ENCODE measurements at places on chromosomes 6 and 20. TPM values are rescaled to one million over a fixed set of nuclear protein-coding genes. Genes with fewer than 3 reads are reported as not detected.

The CPNE5 gene
- total RNA-seq: 80.9 TPM

The PAX1 gene
- not detected for total RNA-seq

The SLC17A3 gene
- total RNA-seq: 0.34 TPM

The SLC2A10 gene
- total RNA-seq: 7.9 TPM

The TPX2 gene
- total RNA-seq: 0.79 TPM

DNA sequence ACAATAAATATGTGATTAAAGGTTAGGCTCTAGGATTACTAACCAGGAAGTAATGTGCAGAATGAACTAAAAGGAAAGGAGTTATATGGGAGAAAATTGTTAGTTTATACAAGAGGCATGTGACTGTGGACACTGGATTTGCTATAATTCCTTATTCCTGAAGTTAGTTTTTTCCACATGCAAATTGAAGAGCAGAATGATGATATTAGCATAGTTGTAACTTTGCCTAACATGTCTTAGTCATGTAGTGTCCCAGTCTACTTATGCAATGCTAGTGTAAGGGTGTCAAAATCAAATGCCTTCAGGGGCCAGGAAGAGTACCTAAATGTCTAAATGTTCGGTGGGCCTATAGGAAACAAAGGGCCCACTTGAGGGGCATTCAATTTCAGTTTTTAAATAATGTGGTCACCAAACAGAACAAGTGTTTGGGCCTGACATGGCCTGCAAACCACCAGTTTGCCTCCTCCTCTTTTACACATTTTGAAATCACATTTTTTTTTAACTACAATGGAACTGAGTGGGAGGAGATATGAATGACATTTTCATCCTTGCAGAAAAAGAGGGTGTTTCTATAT is 28.0 kb upstream of the CEP85L start:
- DNase-seq: no peak

DNA sequence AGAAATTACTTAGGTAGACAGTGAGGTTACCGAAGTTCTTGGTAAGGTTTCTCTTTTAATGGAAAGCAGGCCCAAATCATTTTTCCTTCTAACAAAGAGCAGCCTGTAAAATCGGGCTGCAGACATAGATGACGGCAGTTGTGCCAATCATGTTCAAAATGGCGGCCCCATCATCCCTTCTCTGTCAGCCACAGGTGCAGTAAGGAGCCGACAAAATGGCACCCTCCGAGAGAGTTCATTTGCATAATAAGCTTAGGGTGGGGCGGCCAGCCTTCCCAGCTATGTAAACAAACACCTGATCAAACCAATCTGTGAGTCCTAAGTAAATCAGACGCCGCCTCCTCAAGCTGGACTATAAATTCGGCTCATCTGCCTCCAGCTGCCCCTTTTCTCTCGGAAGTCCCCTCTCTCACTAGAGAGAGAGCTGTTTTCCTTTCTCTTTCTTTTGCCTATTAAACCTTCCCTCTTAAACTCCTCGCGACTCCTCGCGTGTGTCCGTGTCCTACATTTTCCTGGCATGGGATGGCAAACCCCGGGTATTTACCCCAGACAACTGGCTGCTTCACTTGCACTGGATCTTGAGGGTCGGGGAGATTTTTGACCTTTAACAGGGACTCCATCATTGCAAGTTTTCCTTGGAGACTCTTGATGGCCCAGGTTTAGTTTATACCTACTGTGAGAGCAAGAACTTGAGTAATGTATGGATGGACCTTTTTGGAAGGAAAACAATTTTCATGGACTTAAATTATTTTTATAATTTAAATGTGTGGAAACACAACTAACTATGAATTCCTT is 8.9 kb upstream of the DDR1 start:
- no peak for DNase-seq

DNA sequence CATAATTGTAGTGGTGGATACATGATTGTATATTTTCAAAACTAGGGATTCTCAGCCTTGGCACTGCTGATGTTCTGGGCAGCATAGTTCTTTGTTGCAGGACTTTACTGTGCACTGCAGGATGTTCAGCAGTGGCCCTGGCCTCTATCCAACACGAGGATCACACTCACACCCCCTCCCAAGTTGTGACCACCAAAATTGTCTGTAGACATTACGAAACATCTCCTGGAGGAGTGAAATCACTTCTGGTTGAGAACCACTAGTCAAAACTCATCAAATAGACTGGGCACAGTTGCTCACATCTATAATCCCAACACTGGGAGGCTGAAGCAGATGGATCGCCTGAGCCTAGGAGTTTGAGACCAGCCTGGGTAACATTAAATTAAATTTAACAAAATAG is 123.1 kb upstream of the CDYL start:
- DNase-seq: no peak

- DNase-seq: no peak
These were observed 80.2 kb downstream of the GMPR start for GRCh38 chr6:16318538-16318937.

The OR2H2 gene
- total RNA-seq: not detected

Measured in right cardiac atrium (tissue), 5 donors.